ENCODE measurements at places on chromosomes 11 and 22. TPM values are rescaled to one million over a fixed set of nuclear protein-coding genes. Genes with fewer than 3 reads are reported as not detected.

FREY1 gene
- total RNA-seq = 1.4 TPM

MYEOV gene
- not detected for total RNA-seq

DDX6 gene
- total RNA-seq = 283 TPM

PHOX2A gene
- total RNA-seq = not detected

CABP7 gene
- total RNA-seq = 1.1 TPM

MUC5AC gene
- not detected for total RNA-seq

OR51S1 gene
- not detected for total RNA-seq

SAA2 gene
- total RNA-seq = 0.31 TPM

LDHAL6A gene
- 0.62 TPM for total RNA-seq

FZD4 gene
- 16.1 TPM for total RNA-seq

C11orf97 gene
- not detected for total RNA-seq

EIF1AD gene
- total RNA-seq = 20.7 TPM

TRIM49 gene
- not detected for total RNA-seq

OR51B4 gene
- total RNA-seq = 0.31 TPM

DEFB131B gene
- total RNA-seq = not detected

FOLH1 gene
- 3.6 TPM for total RNA-seq

ENTHD1 gene
- total RNA-seq = 0.16 TPM

E2F8 gene
- 0.62 TPM for total RNA-seq

NXPE2 gene
- 0.78 TPM for total RNA-seq

TRIM29 gene
- 0.47 TPM for total RNA-seq

MS4A7 gene
- total RNA-seq = 3.3 TPM

CST6 gene
- total RNA-seq = not detected

LRRC56 gene
- total RNA-seq = 1.1 TPM

FGF19 gene
- total RNA-seq = not detected

CASP4 gene
- total RNA-seq = 1.9 TPM

KRTAP5-1 gene
- total RNA-seq = not detected

ELFN2 gene
- 14.7 TPM for total RNA-seq

USH1C gene
- total RNA-seq = 0.62 TPM

GRK3 gene
- 62.9 TPM for total RNA-seq

PLAAT3 gene
- total RNA-seq = 4.7 TPM

OR4B1 gene
- total RNA-seq = not detected

EEF1G gene
- 1,633 TPM for total RNA-seq

DCHS1 gene
- 49.9 TPM for total RNA-seq

MAPK8IP2 gene
- total RNA-seq = 76.3 TPM

SLN gene
- total RNA-seq = 8.3 TPM

SLC16A8 gene
- total RNA-seq = 0.16 TPM

APOL4 gene
- 10.5 TPM for total RNA-seq

RASSF10 gene
- total RNA-seq = 3.4 TPM

ELMOD1 gene
- 95.5 TPM for total RNA-seq

ASRGL1 gene
- total RNA-seq = 23.6 TPM

PGR gene
- total RNA-seq = 0.16 TPM

SLC25A18 gene
- total RNA-seq = 6.4 TPM

POU2AF1 gene
- not detected for total RNA-seq

CARD16 gene
- not detected for total RNA-seq

PTPN5 gene
- total RNA-seq = 27.5 TPM

TMPRSS4 gene
- total RNA-seq = not detected

TMPRSS13 gene
- total RNA-seq = 0.47 TPM

KCNQ1OT1 gene
- total RNA-seq = 2.8 TPM

RAG2 gene
- total RNA-seq = not detected

HORMAD2 gene
- total RNA-seq = 0.78 TPM

GRAP2 gene
- 2.7 TPM for total RNA-seq

Data from occipital lobe (tissue), 3 donors.